AG04450 (cell line): ENCODE measurements at places on chromosomes 16 and 17.
A peak's percentile ranks its signal among the peaks of the same experiment; 100 is the strongest.

DNA sequence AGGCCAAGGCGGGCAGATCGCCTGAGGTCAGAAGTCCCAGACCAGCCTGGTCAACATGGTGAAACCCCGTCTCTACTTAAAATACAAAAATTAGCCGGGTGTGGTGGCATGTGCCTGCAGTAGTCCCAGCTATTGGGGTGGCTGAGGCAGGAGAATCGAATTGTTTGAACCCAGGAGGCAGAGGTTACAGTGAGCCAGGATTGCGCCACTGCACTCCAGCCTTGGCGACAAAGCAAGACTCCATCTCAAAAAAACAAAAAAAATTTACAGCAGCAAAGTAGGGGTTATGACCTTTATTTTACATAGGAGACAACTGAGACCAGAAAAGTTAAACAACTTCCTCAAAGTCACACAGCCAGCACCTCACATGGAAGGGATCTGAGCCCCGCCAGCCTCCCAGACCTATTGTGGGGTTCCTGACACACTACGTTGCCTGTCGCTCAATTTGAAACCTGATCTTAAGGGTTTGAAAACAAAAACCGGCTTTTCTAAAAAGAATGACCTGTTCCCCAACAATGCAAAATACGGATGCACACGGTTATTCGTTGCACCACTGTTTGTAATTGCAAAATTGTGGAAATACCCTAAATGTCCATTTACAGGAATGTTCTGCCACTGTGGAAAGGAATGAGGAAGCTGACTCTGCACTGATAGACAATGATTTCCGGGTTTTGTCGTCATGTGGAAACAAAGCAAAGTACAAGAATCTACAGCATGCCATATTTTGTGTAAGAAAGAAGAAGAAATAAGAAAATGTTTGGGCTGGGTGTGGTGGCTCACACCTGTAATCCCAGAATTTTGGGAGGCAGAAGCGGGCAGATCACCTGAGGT lies 77.2 kb downstream of the CNGB1 start:
- DNase-seq: peak; percentile 78

GRCh38 chr16:69633375-69633774 lies 67.6 kb downstream of the NFAT5 start:
- DNase-seq: no peak

GRCh38 chr17:79183293-79184158 lies 108.9 kb downstream of the ENGASE start:
- DNase-seq: no peak

DNA sequence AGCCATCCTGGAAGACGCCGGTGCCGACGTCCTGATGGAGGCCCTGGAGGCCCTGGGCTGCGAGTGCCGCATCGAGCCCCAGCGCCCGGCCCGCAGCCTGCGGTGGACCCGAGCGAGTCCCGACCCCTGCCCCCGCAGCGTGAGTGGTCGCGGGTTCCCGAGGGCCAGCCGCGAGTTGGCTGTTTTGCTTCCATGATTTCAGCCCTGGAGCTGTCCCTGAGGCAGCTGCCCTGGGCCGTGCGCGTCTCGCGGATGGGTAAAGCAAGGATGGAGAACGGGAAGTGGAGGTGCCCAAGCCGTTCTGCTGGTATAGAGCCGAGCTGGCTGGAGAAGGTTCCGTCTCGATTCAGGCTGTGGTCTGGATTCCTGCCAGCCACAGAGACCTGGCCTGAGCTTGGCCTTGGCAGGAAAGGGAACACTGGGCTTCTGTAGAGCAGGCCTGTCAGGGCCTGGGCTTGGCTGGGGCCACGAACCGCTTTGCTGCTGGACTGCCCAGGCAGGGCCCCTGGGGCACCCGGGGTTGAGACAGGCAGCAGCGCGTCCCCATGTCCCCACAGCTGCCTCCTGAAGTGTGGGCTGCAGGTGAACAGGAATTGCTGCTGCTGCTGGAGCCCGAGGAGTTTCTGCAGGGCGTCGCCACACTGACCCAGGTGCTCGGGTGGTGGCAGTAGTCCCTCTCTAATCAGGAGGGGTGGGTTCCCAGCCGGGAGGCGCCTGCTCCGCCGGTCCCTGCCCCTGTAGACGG lies 941 bp upstream of the MRPS34 start:
- no peak for DNase-seq

GRCh38 chr17:21532763-21533385 lies 156.7 kb downstream of the KCNJ12 start:
- no peak for DNase-seq
